ENCODE measurements at places on chromosomes 7 and 10.

DNA sequence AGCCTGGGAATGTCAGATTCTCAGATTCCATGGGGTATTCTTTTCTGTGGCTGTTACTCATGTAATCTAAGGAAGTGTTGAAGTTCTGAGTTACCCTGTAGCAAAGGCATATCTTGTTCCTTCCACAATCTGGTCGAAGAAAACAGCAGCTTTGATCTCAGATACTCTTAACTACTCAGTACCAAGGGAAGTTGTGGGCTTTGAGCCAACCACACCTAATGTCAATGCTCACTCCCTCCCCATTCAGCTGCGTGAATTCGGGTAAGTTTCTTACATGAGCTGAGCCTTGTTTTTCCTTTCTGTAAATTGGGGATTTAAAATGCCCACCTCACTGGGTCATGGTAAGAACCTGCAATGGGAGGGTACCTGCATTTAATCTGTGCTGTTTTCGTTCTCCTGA, 52.5 kb downstream of the PTPRN2 start:
- DNase-seq, result no peak

- DNase-seq, result no peak
Observed at GRCh38 chr10:14736600-14737081, 38.1 kb downstream of the FAM107B start.

- no peak for DNase-seq
Observed at GRCh38 chr7:24880886-24881285, 99.1 kb downstream of the OSBPL3 start.

DNA sequence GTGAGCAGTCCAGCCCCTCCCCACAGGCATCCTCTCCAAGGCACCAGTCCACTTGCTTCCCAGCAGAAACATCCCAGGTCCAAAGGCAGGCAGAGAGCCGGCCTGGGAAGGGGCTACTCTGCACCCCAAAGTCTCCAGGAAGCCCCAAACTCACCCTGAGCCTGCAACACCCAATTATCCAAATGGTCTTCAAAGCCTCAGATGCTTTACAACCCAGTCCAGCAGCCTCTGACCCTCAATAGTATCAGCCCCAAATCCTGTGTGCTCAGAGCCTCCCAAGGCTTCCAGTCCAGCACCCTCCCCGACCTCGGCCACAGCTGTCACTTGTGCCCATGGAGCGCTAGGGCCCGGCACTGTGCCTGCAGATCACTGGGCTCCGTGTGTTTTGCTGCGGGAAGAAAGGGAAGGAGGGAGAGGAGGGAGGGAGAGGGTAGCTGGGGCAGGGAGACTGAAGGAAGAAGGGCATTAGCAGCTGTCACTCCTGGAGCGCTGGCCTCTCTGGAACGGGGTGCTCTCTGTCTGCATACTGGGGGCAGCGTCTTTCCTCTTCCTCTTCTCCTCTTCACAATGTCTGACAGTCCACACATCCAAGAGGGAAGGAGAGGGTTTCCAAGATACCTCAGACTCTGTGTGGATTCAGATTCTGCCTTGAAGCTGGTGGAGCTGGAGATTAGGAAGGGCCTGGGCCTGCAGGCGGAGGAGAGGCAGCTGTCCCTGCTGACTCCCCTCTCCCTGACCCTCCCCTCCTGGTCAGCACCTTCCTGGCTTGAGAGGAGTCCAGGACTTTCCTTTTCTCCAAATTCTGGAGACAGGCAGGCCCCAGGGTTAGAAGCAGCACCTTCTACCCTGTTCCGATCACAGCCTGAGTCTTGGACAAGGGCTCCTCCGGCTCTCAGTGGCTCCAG, 13.2 kb downstream of the CALML5 start:
- DNase-seq, result no peak

GRCh38 chr10:103709341-103709920, 145.9 kb downstream of the SH3PXD2A start:
- DNase-seq, result no peak

GRCh38 chr7:114939484-114940097, 17.7 kb downstream of the MDFIC start:
- no peak for DNase-seq

DNA sequence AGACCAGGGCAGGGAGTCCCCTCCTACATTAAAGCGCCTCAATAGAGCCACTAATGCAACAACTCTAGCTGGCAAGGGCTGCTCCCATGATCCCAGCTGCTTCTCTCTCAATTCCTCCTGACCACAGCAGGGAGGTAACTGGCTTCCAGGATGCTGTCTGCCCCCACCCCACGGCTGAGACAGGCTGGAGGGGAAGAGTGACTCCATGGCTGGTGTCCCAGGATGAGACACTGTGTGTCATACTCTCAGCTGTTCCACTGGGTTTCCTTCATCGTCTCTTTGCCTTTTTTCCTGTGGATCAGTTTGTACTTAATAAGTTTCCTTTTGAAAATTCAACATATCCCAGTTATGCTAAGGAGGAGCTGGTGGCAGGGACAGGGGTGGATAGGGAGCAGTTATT, 27.7 kb upstream of the MYH16 start:
- DNase-seq, result no peak

DNA sequence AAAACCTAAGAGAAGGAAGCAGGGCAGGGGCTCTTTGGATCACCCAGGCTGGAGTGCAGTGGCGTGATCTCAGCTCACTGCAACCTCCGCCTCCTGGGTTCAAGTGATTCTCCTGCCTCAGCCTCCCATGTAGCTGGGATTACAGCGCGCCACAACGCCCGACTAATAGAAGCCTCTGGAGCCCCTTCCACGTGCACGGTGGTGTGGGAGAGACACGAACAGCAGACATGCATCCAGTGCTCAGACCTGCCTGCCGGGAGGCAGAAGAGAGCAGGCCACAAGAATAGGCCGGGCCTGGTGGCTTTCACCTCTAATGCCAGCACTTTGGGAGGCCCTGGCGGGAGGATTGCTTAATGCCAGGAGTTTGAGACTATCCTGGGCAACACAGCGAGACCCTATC, 96.3 kb downstream of the PRPF18 start:
- no peak for DNase-seq

DNA sequence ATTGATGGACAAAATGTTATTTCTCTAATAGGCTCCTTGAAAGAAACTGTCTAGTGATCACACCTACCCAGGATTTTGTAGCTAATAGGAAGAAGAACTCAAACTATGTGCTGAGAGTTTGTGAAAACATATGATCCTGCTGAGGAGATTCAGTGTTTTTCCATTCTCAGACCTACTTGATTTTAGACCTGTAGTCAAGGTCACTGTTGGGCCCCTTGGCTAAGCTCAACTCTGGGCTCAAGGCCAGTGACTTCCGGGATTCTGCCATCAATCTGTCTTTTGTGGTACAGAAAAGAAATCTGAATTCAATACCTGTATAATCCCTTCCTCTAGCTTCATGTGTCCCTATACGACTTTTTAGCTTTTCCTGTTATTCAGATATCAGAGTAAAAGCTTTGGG, 79.7 kb upstream of the FERD3L start:
- no peak for DNase-seq

DNA sequence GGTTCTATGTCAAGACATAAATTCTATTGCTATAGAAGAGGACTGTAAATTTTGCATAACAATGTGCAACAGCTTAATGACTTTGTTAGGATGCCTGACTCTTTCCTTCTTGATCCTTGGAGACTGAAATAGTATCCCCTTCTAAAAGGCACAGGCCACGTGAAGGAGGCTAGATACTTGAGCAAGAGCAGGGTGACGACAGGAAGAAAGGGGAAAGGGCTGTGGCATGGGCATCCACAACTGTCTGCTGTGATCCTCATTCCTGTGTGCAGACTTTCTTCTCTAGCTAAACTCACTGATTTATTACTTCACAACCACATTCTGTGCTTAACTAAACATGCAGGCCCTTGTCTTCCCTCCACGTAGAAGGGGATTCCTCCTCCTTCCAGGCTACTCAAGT, 1111.8 kb upstream of the C7orf33 start:
- DNase-seq, result no peak

- no peak for DNase-seq
Observed at GRCh38 chr10:13449296-13449695, 79.5 kb downstream of the BEND7 start.

GRCh38 chr7:95471071-95471470, 14.7 kb upstream of the ASB4 start:
- DNase-seq, result no peak

DNA sequence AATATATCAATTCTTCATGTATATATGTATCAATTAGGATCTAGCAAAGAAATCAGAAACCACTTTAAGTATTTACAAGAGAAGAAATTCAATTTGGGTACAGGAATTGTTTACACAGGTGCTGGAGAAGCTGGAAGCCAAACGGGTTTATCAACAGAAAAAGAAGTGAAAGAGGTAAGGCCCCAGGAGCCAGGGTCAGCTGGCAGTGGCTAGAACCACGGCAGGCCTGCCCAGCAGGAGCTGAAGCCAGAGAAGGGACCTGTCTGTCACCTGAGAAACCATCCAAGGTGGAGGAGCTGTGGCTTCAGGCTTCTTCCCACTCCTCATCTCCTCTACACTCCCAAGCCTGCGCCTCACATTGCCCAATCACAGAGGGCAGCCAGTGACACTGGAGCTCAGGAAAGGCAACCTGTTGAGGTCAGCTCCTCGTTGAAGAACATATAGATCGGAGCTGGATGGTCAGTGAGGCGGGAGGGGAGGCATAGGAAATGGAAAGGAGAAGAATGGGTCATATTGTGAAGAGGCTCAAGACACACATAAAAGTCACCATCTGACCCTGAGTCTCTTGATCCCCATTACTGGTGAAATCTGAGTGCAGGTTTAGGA, 182.6 kb downstream of the REEP3 start:
- DNase-seq, result no peak

GRCh38 chr10:131252567-131253276, 58.8 kb downstream of the TCERG1L start:
- no peak for DNase-seq

GRCh38 chr7:157710396-157710795, 373.6 kb downstream of the DNAJB6 start:
- no peak for DNase-seq

DNA sequence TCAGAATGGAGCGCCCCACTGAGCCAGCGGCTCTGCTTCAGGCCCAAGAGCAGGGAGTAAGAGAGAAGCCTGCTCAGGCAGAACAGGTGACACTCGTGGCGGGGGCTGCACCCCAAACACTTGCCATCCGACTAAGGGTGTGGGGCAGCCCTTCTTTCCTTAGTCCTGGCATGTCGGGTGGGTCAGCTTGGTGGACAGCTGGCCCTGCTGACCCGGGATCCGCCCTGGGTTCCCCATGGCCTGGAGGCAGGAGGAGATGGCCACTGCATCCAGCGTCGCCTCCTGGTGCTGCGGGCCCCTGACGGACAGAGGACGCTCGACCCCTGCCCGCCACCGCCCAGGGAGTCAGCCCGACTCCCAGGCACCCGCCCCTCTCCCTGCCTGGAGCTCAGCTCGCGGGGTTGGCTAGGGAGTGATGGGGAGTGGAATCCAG, 1.2 kb upstream of the PAOX start:
- DNase-seq, result no peak

DNA sequence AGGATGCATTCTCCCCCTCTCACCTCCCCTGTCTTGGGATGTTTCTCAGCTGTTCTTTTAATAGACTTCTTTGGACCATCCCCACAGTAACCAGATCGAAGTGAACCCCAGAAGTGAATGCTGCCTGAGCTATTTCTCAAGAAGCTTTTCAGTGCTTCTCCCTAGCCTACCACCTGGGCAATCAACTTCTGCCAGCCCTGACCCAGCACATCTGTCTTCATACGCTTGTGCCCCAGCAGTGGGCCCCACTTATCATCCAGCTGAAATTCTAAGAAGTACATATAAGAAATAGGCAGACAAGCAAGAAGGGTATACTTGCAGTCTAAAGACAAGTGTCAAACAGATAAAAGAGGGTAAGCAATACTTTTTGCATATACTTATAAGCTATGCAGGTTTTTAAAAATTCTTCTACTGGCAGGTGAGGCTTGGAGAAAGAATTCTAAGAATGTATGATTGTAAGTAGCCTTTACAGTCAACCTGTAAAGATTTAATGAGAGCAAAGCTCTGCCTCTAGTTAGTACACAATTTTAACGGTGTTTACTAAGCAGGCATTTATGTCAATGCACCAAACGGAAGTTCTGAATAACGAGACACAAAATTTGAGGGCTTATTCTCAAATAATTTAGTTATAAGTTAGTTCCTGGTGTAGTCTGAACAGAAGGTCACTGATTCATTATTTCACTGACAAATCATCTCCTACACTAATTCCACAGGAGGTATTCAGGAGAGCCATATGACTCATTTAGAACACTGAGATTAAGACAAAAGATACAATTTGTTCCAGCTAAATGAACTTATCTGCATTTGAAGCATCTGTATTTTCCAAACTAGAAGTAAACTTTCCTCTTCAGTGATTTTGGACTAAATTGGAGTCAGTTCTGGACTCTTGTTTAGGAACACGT, 83.3 kb downstream of the RNLS start:
- no peak for DNase-seq

DNA sequence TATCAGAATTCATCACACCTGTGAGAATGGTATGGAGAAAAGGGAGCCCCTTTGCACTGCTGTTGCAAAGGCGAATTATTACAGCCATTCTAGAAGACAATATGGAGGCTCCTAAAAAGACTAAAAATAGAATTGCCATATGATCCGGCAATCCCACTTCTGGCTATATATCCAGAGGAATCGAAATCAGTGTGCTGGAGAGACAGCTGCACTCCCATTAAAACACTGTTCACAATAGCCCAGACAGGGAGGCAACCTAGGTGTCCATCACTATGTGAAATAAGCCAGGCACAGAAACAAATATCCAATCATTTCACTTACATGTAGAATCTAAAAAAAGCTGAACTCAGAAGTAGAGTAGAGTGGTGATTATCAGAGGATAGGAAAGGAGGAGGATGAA, 26.0 kb upstream of the GJD4 start:
- DNase-seq, result no peak

GRCh38 chr7:2354186-2354938, at the start of gene EIF3B:
Gene EIF3B (plus strand): TSS chr7:2354827. CDS start chr7:2354922, 95 bp downstream.
- DNase-seq, result peak; percentile 82

DNA sequence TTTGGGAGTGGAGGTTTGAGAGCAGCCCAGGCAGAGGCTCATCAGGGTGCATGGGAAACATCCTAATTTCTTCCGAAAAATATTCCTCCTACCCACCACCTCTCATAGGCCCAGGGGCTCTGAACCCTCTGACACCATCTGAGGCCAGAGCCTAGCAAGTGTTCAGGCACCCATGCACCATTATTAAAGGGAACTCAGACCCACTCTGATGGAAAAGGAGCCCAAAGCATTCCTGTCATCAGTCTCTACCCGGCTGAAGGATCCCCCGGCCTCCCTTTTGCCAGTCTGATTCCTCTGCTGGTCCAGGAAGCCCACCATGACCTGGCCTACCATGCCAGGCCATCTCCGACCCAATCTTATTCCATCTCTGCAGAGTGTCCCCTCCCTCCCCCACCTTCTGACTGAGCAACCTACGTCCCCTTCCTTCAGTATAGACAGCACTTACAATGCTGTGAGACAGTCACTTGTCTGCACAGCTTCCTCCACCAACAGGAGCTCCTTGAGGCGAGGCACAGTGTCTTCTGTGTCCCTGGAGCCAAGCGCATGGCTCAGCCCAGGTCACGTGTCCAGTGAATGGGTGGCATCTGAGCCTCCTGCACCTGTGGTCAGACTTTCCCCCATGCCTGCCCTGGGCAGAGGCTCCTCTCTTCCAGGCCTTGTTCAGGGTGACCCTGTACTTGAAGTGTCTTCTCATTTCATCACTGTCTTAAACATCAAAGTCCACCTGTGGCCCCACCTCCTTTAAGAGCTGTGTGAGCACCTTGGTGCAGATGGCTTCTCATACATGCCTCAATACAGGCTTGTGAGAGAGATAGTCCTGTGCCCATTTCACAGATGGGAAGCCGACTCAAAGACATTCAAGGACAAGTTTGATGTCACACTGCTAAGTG, 889 bp upstream of the GPR15LG start:
- no peak for DNase-seq

- no peak for DNase-seq
Observed at GRCh38 chr7:27389496-27389895, 146.9 kb downstream of the EVX1 start.

- DNase-seq, result no peak
Observed at GRCh38 chr7:120079704-120080103, 193.3 kb upstream of the KCND2 start.

Measured in activated naive CD4-positive, alpha-beta T cell (primary cell).